Liver (tissue), 10 donors: ENCODE measurements at places on chromosomes 13 and 19. TPM values are rescaled to one million over a fixed set of nuclear protein-coding genes. Genes with fewer than 3 reads are reported as not detected.

- H3K36me3 ChIP-seq: no peaks in the 10 kb centered on the region
- H3K27ac ChIP-seq: peak overlapping the region; percentile 91
- no peak for DNase-seq
- H3K27me3 ChIP-seq: no peaks in the 10 kb centered on the region
- H3K4me3 ChIP-seq: peak overlapping the region; percentile 65
- peaks cover 32% of the 10 kb centered on the region for H3K4me1 ChIP-seq
Measured at GRCh38 chr13:33611121-33611805, 206.7 kb upstream of the RFC3 start.

DNA sequence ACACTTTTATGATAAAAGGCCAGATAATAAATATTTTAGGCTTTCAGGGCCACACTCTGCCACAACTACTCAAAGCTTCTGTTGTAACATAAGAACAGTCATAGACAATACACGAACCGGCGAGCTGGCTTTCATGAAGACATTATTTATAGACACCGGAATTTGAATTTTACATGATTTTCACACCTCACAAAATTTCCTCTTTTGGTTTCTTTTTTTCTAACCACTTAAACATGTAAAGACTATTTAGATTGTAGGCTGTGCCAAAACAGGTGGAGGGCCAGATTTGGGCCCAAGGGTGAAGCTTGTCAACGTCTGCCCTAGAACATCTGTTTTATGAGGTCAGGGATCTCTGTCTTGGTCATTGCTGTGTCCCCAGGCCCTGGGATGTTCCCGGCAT, 29.7 kb upstream of the FXYD3 start:
- no peaks in the 10 kb centered on the region for H3K36me3 ChIP-seq
- DNase-seq: no peak
- H3K4me1 ChIP-seq: peaks cover 28% of the 10 kb centered on the region
- no peak overlapping the region for H3K4me3 ChIP-seq
- no peaks in the 10 kb centered on the region for H3K27me3 ChIP-seq
- H3K27ac ChIP-seq: no peak overlapping the region

- H3K36me3 ChIP-seq: no peaks in the 10 kb centered on the region
- no peak overlapping the region for H3K4me3 ChIP-seq
- H3K27me3 ChIP-seq: no peaks in the 10 kb centered on the region
- H3K4me1 ChIP-seq: peaks cover 3% of the 10 kb centered on the region
- no peak overlapping the region for H3K27ac ChIP-seq
- no peak for DNase-seq
Measured at GRCh38 chr13:59690857-59691500, 472.7 kb downstream of the DIAPH3 start.

The ZNF600 gene
- 1.4 TPM for total RNA-seq

The CRB3 gene
- 23.5 TPM for total RNA-seq

The NCR1 gene
- total RNA-seq: 1.2 TPM

The ANKRD24 gene
- total RNA-seq: 0.28 TPM

DNA sequence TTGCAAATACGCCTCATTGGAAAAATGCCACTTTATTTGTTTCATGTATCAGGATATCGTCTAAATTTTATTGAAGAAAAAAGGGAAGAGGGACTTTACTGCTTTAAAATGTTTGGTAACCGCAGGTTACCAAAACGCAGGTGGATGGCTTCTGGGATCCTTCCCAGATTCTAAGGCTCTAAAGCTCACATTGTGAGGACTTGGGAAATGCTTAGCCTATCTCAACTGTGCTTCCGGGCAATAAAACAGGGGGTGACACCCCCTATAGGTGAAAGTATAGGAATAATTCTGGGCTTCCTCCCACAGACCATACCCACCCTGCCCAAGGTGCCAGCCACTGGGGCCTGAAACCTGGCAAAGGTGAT, 73.2 kb upstream of the IPO5 start:
- no peak overlapping the region for H3K27ac ChIP-seq
- H3K27me3 ChIP-seq: no peaks in the 10 kb centered on the region
- DNase-seq: no peak
- H3K36me3 ChIP-seq: no peaks in the 10 kb centered on the region
- no peak overlapping the region for H3K4me3 ChIP-seq

The ZNF83 gene
- total RNA-seq: 8.2 TPM

The IGSF23 gene
- 2.8 TPM for total RNA-seq

- no peak for DNase-seq
- H3K4me1 ChIP-seq: peaks cover 19% of the 10 kb centered on the region
- H3K27ac ChIP-seq: peak overlapping the region; percentile 78
- H3K27me3 ChIP-seq: no peaks in the 10 kb centered on the region
- peak overlapping the region; percentile 38 for H3K4me3 ChIP-seq
- H3K36me3 ChIP-seq: peaks cover 10% of the 10 kb centered on the region
Measured at GRCh38 chr13:44437356-44438233, 64.0 kb downstream of the SERP2 start.

- no peaks in the 10 kb centered on the region for H3K4me1 ChIP-seq
- no peak overlapping the region for H3K4me3 ChIP-seq
- no peak overlapping the region for H3K27ac ChIP-seq
Measured at GRCh38 chr19:13981021-13981420, 25.1 kb downstream of the RFX1 start.

The CEACAM18 gene
- not detected for total RNA-seq

DNA sequence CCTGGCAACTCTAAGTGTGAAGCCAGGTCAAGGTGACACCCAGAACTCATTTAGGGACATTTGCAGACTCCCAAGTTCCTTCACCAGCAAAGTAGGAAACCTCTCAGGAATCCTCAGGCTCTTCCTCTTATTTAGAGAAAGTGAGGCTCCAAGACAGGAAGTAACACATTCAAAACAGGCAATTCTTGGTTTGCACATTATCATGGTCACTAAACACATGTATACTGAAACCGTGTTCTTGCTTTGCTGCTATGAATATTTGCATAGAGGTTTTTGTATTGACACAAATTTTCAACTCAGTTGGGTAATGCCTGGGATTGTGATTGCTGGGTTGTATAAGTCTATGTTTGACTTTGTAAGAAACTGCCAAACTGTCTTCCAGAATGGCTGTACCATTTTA, 13.2 kb upstream of the URI1 start:
- no peaks in the 10 kb centered on the region for H3K36me3 ChIP-seq
- H3K4me1 ChIP-seq: no peaks in the 10 kb centered on the region
- no peak for DNase-seq
- no peaks in the 10 kb centered on the region for H3K27me3 ChIP-seq
- H3K27ac ChIP-seq: no peak overlapping the region

The TEX30 gene
- total RNA-seq: 12.8 TPM

DNA sequence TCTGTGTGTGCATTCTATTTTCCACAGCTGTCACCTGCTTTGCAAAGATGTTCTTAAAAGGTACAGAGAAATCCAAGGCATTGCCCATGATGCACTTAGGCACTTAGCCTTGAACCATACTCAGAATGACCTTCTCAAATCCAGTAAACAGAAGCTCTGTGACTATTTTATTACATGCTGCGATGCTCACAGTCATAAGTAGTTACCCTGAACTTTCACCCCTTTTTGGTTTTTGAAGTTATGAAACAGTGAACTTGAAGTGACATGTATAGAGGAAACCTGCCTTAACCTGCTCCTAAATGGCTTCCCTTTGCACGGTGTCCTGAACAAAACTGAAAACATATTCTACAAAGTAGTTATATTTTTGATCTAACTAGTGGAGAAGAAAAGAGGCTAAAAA, 100.4 kb downstream of the SLC10A2 start:
- H3K27ac ChIP-seq: no peak overlapping the region
- no peaks in the 10 kb centered on the region for H3K27me3 ChIP-seq
- H3K4me3 ChIP-seq: no peak overlapping the region
- no peaks in the 10 kb centered on the region for H3K4me1 ChIP-seq

- peaks cover 17% of the 10 kb centered on the region for H3K36me3 ChIP-seq
- no peak overlapping the region for H3K27ac ChIP-seq
- no peak for DNase-seq
Measured at GRCh38 chr13:95714142-95714832, 37.3 kb downstream of the DNAJC3 start.

- no peaks in the 10 kb centered on the region for H3K4me1 ChIP-seq
- no peak overlapping the region for H3K4me3 ChIP-seq
- no peaks in the 10 kb centered on the region for H3K27me3 ChIP-seq
Measured at GRCh38 chr19:21765151-21765550, 2.2 kb downstream of the ZNF100 start.

DNA sequence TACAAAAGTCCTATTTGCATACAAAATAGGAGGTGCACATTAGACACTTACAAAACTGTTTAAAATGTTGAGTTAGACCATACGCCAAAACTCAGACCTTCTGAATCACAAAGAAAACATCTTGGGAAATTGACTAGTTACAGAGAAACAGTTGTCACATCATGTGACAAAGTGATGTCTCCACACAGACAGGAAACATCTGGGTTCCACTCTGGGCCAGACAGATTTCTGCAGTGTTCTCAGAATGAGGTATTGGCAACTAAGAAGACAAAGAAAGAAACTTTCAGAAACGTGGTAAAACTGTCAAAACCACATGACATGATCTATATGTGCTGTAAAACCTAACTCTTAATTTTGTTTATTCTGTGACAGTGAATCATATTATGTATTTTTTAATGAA, 6.7 kb downstream of the ZNF793 start:
- H3K36me3 ChIP-seq: peaks cover 2% of the 10 kb centered on the region
- no peak overlapping the region for H3K27ac ChIP-seq
- no peak for DNase-seq
- H3K4me1 ChIP-seq: no peaks in the 10 kb centered on the region
- no peak overlapping the region for H3K4me3 ChIP-seq
- no peaks in the 10 kb centered on the region for H3K27me3 ChIP-seq

GRCh38 chr13:50130123-50130946, 115.1 kb downstream of the KCNRG start:
- no peaks in the 10 kb centered on the region for H3K36me3 ChIP-seq
- H3K27ac ChIP-seq: no peak overlapping the region
- no peak for DNase-seq

DNA sequence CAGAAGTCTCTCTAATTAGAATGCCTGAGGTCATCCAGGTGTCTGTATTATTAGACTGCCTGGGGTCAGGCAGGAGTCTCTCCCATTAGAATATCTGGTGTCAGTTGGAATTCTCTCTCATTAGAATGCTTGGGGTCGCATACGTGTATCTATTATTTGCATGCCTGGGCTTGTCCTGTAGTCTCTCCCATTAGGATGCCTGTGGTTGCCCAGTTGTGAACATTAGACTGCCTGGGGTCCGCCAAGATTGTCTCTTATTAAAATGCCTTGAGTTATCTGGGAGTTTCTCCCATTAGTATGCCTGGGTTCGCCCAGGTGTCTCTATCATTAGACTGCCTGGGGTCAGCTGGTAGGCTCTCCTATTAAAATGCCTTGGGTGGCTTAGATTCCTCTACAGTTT, 1494.7 kb downstream of the UQCRFS1 start:
- no peaks in the 10 kb centered on the region for H3K27me3 ChIP-seq
- H3K27ac ChIP-seq: no peak overlapping the region
- H3K4me3 ChIP-seq: no peak overlapping the region
- DNase-seq: no peak
- no peaks in the 10 kb centered on the region for H3K36me3 ChIP-seq

GRCh38 chr13:66312312-66313087, 917.6 kb downstream of the PCDH9 start:
- no peaks in the 10 kb centered on the region for H3K4me1 ChIP-seq
- H3K4me3 ChIP-seq: no peak overlapping the region
- no peaks in the 10 kb centered on the region for H3K27me3 ChIP-seq
- H3K27ac ChIP-seq: no peak overlapping the region

The C1QTNF9B gene
- total RNA-seq: not detected

GRCh38 chr13:31207661-31208552, 8.1 kb downstream of the B3GLCT start:
- H3K27me3 ChIP-seq: no peaks in the 10 kb centered on the region
- H3K4me3 ChIP-seq: no peak overlapping the region
- H3K27ac ChIP-seq: no peak overlapping the region
- H3K4me1 ChIP-seq: no peaks in the 10 kb centered on the region
- no peak for DNase-seq

The TLE2 gene
- 4.5 TPM for total RNA-seq

DNA sequence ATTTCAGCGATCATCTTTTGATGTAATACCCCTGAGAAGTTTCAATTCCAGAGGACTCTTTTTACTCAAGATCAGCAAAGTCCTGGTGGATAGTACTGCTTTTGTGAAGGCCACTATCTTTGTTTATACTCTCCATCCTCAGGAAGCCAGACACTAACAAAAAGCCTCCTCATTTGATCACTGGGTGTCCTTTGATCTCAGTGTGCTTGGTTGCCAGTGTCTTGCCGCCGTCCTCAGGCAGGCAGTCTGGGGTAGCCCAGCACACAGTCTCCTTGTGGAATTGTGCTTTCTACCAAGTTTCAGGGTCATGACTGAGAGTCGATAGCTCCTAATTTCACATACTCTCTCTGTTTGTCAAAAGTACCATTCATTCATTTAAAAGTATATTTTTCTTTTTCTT, 762.2 kb downstream of the EFNB2 start:
- no peaks in the 10 kb centered on the region for H3K27me3 ChIP-seq
- H3K4me3 ChIP-seq: no peak overlapping the region
- no peaks in the 10 kb centered on the region for H3K4me1 ChIP-seq
- H3K36me3 ChIP-seq: no peaks in the 10 kb centered on the region
